ENCODE measurements at places on chromosomes 11 and 22.

GRCh38 chr11:44758983-44759382 lies 32.2 kb downstream of the TSPAN18 start:
- no peak for DNase-seq

DNA sequence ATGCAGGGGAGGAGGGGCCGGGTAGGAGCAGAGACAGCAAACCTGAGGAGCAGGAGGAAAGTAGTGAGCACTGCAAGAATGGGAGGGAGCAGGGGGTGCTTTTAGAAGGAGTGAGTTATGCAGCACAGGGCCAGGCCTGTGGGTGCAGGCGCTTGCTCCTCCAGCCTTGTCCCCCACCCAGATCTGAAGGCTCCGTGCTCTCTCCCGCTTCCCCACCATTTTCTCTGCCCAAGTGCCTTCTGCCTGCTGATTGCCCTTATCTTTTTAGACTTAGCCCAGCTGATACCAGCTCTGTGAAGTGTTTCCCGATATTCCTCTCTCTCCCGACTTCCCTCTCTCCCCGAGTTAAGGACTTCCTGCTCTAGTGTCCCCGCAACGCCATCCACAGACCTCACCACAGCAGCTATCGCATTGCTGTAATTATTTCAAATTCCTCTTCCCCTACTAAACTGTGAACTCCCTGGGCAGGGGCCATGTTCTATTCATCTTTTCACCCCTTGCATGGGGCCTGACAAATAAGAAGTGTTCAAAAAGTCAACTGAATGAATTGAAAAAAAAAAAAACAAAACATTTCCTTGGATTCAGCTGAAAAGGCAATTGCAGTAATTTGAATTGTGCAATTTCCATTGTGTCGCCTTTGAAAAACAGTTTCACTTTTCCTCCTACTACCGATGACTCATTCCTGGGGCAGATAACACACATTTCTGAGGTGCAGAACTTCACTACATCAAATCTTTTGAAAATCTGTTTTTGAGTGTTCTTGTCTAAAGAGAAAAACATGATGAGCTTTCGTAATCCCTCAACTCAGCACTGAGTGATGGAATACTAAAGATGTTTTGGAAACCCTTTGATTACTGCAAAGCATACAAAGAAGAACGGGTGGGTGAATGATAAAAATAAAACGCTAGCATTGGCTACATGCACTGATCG lies 69.7 kb upstream of the BMAL1 start:
- no peak for DNase-seq

DNA sequence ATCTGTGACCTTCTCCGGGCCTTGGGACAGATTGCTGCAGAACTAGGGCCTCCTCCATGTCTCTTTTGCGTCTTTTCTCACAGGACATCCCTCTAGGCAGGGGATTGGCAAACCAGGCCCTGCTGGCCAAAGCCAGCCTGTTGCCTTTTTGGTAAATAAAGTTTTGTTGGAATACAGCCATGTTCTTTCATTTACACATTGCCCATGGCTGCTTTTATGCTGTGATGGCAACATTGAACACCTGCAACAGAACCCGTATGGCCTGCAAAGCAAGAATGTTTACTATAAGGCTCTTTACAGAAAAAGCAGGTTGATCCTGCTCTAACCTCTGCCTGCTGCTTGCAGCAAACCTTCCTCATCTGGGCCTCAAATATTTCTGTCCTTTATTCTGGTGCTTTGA lies 56.8 kb upstream of the B3GAT1 start:
- DNase-seq, result no peak

DNA sequence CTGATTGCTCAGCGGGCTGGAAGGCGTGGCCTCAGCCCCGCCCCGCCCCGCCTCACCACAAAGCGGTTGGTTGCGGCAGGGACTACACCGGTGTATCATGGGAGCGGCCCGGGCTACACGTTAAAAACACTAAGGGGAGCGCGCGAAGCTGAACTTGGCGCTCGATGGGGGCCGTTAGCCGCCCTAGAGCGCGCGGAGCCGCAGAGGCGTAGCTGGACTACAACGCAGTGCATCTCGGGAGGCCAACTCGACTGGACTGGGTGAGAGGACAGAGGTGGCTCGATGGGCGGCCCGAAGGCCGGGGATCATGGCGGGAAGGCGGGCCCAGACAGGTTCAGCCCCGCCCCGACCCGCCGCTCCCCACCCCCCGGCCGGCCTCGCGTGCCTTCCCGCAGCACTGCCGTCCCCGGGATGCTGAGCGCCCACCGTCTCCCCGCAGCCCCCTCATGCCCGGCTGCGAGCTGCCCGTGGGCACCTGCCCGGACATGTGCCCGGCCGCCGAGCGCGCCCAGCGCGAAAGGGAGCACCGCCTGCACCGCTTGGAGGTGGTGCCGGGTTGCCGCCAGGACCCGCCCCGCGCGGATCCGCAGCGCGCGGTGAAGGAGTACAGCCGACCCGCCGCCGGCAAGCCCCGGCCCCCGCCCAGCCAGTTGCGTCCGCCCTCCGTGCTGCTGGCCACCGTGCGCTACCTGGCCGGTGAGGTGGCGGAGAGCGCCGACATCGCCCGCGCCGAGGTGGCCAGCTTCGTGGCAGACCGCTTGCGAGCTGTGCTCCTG lies at the start of gene SAC3D1:
SAC3D1 (plus strand) TSS at position 364 of the 776 bp plus-strand sequence; CDS start at position 447, 83 bp downstream.
- peak; percentile 46 for DNase-seq

DNA sequence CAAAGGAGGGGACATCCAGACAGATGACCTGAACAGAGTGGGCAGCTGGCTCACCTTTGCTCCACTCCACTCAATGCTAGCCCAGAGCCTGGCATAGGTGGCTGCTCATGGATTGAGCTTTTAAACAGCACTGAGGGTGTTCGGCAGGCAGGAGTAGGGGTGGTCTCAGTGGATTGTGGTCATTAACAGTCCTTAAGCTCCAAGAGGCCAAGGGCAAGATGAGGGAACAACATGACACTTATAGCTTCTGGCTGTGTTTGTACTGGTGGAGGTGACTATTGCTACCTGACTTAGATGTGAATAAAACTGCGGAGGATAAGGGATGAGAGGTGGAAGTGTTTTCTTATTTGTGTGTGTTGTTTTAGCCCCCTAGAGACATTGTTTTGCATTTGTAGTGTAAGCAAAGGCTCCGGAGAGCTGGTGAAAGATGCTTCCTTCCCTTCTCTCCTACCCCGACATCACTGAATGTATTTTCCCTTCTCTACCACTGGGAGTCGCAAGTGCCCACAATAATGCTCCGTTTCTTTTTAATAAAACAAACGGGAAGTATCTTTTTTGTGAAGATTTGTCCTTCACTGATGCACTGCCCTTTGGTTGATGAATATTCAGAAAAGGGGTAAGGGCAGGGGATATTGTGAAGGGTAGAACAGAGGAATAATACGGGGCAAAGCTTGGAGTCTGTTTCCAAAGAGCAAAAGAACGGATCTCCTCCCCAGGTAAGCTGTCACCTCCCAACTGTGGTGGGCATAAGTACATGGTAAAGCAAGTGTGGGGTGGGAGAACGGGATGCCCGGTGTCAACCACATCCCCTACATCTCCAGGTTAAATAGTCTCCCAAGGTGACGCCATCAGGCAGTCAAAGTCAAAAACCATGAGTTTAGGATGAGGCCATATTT lies 27.5 kb upstream of the MTNR1B start:
- no peak for DNase-seq

GRCh38 chr11:115676768-115677167 lies 172.6 kb upstream of the CADM1 start:
- DNase-seq, result no peak
